Posterior vena cava (tissue), 2 donors: ENCODE measurements at places on chromosomes 4 and X. TPM values are rescaled to one million over a fixed set of nuclear protein-coding genes. Genes with fewer than 3 reads are reported as not detected.

FAM149A gene
- total RNA-seq: 10.1 TPM

PSAPL1 gene
- total RNA-seq: not detected

SMPX gene
- total RNA-seq: not detected

ERVMER34-1 gene
- not detected for total RNA-seq

PPBP gene
- 2.4 TPM for total RNA-seq

SMIM31 gene
- total RNA-seq: not detected

NCAPG gene
- total RNA-seq: 0.74 TPM

DCLK2 gene
- total RNA-seq: 5.6 TPM

GUCY1A1 gene
- total RNA-seq: 108 TPM

MAGEA2B gene
- total RNA-seq: not detected

RIBC1 gene
- 0.19 TPM for total RNA-seq

HERC6 gene
- 6.2 TPM for total RNA-seq

NAP1L3 gene
- total RNA-seq: 10.7 TPM

IL3RA gene
- total RNA-seq: 5.4 TPM

TLR6 gene
- total RNA-seq: 6.0 TPM

TMEM131L gene
- total RNA-seq: 12.0 TPM
